ENCODE measurements at places on chromosomes 1 and 21.
A peak's percentile ranks its signal among the peaks of the same experiment; 100 is the strongest.

DNA sequence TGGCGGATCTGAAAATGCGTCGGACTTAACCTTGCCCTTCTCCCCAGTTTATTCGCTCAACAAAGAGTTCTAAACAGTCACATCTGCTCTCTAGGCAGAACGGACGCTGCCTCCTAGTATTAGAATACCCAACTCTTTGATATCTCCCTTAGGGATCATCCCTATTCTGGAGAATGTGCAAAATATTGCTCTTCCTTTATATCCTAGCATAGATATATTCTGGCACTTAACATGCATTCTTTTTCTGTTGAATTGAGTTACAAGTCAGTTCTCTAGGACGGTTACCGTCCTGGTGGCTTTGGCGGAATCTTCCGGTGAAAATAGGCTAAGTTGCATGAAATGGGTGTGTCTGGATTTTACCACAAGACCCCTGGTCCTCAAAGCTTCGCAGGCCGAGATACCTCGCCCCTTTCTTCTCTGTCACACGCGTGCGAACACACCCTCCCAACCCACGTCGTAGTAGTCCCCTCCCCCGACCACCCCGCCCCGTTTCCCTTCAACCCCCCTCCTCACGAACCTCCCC is 501 bp upstream of the DNAJC6 start:
- no peak for DNase-seq

GRCh38 chr1:106962591-106962990 is 93.9 kb upstream of the PRMT6 start:
- peak; percentile 14 for DNase-seq

DNA sequence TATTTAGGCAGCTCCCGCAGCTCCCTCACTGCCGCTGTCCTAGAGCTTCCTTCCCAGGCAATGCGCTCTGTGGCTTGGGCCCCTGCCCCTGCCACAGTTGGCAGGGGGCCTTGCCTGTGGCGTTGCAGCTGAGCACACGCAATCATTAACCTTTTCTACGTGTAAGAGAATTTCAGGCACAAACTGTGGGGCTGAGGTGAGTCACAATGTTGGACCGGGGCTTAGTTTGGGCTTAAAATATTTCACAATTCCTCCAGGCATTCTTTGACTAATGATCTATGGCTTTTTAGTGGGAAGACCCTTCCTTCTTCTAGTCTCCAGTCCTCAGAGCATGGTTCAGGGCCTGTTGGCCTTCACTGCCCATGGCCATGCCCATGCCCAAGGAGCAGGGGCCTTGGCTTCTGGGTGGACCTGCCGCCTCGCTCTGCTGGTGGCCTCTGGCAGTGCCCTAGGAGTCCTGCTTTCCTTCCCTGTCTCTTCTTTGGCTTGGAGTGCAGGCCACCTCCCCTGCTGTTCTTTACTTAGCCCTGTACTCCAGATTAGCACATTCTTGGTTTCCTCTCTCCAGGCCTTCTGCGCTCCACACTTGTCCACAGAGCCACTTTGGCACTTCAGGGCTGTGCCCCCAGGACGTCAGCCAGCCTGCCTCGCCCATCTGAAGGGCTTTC is 39.2 kb downstream of the MAPKAPK2 start:
- peak; percentile 55 for DNase-seq

GRCh38 chr1:164716992-164717703 is 158.2 kb downstream of the PBX1 start:
- DNase-seq, result no peak

GRCh38 chr1:180923887-180924286 is 11.2 kb downstream of the KIAA1614 start:
- DNase-seq, result no peak

DNA sequence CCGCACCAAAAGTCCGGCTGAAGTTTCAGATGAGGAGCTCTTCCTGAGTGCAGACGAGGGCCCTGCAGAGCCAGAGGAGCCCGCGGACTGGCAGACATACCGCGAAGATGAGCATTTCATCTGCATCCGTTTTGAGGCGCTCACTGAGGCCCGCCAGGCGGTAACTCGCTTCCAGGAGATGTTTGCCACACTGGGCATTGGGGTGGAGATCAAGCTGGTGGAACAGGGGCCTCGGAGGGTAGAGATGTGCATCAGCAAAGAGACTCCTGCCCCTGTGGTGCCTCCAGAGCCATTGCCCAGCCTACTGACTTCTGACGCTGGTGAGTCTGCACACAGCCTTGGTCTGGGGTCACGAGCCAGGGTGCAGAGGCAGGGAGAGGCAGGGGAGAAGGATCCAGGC is 84.7 kb downstream of the TRIM11 start:
- DNase-seq, result no peak

GRCh38 chr1:92826792-92827191 is 5.0 kb upstream of the RPL5 start:
- DNase-seq, result no peak

- DNase-seq, result no peak
Observed at GRCh38 chr1:225980005-225980836, 18.9 kb downstream of the SDE2 start.

GRCh38 chr21:45539046-45539795 is 3.0 kb downstream of the SLC19A1 start:
- no peak for DNase-seq

DNA sequence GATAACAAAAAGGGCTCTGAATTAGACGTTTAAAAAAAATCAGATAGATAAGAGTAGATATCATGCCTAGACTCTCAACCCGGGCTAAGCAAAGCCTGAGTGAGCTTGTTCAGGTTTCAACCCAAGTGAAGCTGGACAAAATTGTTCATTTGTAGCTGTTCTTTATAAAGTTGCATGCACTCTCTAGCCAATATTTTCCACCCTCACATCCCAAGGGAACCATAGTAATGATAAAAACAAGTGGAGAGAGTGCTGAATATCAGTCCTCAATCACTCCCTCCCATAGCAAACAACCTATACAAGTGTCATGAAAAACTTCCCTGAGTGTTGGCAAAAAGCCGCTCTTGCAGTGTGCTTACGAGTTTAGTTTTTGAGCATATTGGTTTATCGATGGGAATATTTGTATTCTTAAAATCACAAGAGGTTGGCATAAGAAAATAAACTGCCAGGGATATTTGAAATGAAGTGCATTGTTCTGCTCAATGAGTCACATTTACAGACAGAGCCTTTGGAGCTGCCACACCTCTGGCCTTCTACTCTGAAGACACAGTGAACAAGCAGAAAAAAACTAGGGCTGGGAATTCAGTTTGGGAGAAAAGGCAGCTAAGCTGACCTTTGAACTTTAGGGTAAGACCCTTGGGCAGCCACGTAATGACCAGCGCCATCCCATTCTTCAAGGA is 2.2 kb upstream of the CLCA2 start:
- DNase-seq, result no peak

DNA sequence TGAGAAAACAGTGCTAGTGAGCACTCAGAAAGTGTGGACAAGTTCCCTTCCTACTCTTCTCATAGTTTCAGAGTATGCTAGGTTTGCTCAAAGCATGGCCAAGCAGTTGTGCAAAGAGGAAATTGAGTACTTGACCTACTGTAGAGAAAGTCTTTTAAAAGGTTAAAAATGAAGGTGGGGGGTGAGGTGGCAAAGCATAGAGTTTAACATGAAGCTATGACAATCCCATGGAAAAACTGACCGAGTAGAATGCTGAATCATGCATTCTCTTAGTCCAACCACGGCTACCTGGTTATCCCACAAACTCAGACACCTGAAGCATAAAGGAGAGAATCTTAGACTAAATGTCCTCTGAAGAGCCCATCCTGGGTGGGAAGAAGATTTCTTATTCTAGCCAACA is 79.9 kb downstream of the PTPN14 start:
- DNase-seq, result no peak

DNA sequence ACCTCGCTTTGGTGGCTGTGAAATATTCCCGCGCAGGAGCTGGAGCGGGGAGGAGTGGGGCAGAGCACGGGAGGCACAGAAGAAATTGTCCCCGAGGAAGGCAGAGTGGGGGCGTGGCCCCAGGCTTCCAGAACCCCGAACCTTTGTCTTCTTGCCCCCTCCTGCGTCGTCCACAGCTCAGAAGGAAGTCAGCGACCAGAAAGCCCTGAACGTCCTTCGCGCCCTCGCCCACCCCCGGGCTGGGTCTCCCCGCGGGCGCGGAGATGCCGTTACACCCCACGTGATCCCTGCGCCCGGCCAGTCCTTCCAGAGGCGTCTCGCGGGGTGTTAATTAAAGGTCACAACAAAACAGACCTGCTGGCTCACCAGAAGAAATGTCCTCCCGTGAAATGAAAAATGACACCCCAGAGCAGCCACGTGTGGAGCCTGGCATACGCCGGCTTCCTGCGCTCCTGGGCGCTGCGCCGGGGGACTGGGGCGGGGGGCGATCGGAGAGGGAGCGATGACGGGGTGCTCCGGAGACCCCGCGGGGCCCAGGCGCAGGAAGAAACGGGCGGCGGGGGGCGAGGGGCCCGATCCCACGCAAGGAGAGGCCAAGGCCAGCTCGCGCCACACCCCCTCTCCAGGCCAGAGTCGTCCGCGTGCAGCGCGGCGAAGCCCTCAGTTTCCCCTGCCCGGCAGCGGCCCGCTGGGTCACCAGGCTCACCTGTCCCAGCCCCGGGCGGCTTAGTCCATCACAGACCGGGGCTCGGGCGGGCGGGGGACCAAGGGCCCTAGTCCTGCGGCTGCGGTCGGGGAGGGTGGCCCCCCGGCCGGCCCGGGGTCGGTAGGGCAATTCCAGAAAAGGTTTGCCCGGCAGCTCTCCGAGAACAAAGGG is 995 bp upstream of the KIF26B start:
- DNase-seq, result no peak

GRCh38 chr1:198018529-198018928 is 101.4 kb downstream of the LHX9 start:
- peak; percentile 90 for DNase-seq

DNA sequence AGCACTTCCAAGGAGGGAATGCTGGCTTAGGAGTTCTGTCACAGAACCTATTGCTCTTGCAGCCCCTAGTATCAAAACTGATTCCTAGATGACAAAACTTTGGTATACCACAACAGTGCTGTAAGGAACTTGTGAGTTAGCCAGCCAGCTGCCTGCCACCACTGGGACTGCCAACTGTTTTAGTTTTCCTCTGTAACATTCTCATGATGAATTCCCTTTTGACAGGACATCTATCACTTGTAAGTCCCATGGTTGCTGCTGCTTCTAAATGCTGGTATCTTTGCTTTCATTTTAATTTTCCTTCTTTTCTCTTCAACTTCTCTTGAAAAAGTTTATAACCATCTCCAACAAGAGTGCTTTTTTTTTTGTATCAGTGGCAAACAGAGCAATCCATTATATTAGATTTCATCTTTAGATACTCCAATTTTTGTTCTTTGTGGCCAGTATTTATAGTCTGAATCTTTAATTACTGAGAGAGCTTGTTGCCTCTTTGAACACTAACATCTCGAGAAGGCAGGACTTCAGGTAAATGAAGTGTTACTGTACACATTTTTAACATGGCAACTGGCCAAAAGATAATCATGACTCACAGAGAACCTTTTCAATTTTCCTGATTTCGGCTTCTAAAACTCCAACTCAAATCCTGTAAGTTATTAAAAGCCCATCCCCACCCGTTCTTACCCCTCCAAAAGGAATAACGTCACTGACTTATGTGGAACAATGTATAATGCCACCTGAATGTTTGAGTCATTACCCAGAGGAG is 19.8 kb downstream of the DBT start:
- no peak for DNase-seq

GRCh38 chr21:41948901-41949300 is 4.9 kb downstream of the C2CD2 start:
- DNase-seq, result no peak

- no peak for DNase-seq
Observed at GRCh38 chr1:8460784-8461183, 142.9 kb downstream of the SLC45A1 start.
